HepG2 (cell line): ENCODE measurements at places on chromosomes 2 and 18.

GRCh38 chr2:240812301-240812680 is 7.7 kb downstream of the KIF1A start:
- no peaks in the 10 kb centered on the region for H3K36me3 ChIP-seq
- no peak for DNase-seq
- no peak overlapping the region for H3K4me3 ChIP-seq
- H3K27me3 ChIP-seq = peaks cover 2% of the 10 kb centered on the region; the same call in 1 of the 2 replicates
- H3K4me1 ChIP-seq = no peaks in the 10 kb centered on the region
- no peak overlapping the region for H3K27ac ChIP-seq

DNA sequence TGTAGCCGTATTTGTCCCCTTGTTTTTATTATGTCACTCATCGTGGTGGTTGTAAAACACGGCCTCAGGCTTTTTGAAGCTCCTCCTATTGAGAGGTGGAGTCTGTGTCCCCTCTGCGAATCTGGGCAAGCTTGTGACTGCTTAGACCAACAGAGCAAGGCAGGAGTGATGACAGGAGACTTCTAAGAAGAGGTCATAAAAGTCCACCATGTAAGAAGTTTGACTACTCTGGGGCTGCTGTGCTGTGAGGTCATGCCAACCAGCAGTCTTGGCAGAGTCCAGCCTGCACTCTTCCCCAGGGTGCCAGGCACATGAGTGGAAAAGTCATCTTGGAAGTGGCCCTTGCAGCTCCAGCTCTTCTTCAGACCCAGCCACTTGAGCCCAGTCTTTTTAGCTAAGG is 83.8 kb upstream of the SPTBN1 start:
- no peaks in the 10 kb centered on the region for H3K36me3 ChIP-seq
- no peak overlapping the region for H3K4me3 ChIP-seq
- H3K27ac ChIP-seq = no peak overlapping the region
- peaks cover 48% of the 10 kb centered on the region; the same call in 2 of the 3 replicates for H3K27me3 ChIP-seq
- H3K4me1 ChIP-seq = peaks cover 23% of the 10 kb centered on the region
- DNase-seq = no peak

DNA sequence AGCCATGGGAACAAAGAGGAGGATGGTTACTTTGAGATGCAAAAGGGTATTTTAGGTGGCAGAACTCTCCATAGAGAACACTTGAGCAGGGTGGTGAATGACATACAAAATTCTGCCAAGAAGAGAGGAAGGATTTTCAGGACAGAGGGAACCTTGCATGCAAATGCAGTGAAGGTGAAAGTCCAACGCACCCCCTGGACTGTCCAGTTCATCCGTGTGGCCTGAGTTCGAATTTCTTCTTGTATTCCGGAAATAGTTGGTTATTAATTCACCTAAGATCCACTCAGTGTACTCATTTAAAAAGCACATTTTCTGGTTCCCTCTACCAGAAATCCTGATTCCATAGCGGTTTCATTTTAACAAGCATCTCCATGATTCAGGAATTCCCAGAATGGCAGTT is 5.5 kb downstream of the AOX1 start:
- H3K4me1 ChIP-seq = peaks cover 40% of the 10 kb centered on the region
- no peak overlapping the region for H3K27ac ChIP-seq
- no peaks in the 10 kb centered on the region for H3K27me3 ChIP-seq
- H3K4me3 ChIP-seq = no peak overlapping the region
- DNase-seq = no peak

DNA sequence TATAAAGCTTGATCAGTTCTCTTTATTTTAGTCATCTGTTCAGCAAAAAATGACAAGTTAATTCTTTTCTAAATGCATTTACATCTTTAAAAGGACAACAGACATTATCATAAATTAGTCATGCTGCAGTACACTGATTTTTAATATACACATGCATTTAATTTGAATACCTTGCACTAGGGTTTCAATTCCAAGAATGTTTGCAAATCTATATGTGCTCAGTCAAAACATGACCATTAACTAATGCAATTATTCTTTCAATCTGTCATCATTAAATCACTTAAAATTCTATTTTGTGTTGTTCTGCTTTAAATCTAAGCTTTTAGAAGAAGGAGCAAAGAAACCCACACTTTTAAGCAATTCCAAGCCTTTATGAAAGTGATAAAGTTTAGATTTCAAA is 342.6 kb downstream of the THSD7B start:
- no peaks in the 10 kb centered on the region for H3K4me1 ChIP-seq
- H3K27ac ChIP-seq = no peak overlapping the region
- H3K36me3 ChIP-seq = no peaks in the 10 kb centered on the region
- H3K4me3 ChIP-seq = no peak overlapping the region

DNA sequence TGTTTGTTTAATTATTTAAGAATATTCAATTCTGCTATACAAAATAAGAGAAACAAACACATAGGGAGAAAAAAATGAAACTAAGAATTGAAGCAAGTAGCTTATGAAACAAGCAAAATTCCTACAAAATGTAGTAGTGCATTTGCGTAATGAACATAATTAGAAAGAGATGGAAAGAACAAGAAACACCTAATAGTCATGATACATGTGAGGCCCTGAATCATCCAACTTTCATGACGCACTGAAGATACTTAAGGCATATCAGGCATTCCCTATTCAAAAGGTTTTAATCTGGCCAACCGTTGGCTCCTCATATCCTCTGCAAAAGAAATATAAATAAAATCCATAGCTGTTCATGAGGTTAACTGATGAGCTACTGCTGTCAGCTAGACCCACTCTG is 14.5 kb upstream of the NAB1 start:
- H3K36me3 ChIP-seq = no peaks in the 10 kb centered on the region
- H3K4me1 ChIP-seq = peaks cover 18% of the 10 kb centered on the region
- no peak for DNase-seq
- H3K4me3 ChIP-seq = no peak overlapping the region
- no peaks in the 10 kb centered on the region for H3K27me3 ChIP-seq
